ENCODE measurements at places on chromosomes 6 and 20.

DNA sequence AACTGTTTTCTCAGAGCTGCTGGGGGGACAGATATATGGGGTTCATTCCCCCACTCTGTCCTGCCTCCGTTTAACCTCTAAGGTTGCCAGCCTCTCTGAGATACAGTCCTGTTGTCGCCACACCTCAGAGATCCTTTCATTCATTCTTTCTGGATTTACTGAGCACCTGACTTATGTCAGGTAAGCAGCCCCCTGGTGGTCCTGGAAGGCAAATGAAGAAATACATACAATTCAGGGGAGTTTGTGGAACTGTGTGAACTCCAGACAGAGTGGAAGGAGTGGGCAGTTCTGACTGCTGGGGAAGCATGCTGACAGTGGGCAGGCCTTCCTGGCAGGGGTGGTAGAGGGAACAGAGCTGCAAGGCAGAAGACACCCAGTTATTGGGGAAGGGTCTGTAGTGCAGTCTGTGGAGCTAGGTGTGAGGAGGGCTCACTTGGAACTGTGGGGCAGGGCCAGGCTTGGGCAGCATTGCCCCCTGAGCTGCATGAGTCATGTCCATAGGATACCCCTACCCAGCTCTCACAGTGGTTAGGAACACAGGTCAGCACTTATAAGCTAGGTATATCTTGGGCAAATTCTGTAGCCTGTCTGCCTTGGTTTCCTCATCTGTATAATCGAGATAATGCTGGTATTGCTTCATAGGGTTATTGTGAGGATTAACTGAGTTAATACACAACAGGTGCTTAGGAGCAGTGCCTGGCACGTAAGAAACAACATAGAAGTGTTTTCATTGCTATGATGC is 12.8 kb upstream of the SGK2 start:
- DNase-seq: no peak

DNA sequence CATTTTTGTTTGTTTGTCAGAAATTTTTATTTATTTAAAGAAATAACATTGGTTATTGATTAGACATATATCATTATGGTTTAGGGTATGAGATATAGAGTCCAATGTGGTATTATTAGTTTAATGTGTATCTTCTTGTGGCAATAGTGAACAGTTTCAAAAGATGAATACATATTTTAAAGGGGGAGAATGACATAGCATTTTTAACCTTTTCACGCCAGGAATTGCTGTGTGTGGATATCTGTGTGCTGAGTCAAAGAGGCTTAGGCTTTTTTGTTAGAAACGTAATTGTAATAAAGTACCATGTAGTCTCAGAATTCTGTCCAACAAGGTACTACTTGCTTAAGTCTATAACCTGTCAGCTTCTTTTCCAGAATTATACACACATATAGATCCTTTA is 451.6 kb downstream of the ADGRB3 start:
- DNase-seq: no peak

DNA sequence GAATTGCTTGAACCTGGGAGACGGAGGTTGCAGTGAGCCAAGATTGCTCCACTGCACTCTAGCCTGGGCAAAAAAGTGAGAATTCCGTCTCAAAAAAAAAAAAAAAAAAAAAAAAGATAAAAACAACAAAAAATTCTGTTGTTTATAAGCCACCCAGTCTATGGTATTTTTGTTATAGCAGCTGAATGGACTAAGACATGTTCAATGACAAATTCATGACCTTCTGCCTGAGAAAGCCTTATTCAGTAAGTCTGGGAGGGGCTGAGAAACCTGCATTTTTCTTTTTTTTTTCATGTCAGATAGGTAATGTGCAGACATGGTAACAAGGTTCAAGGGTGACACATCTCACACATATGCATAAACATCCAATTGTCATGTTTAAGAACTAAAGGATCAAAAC is 40.4 kb upstream of the TRAF3IP2 start:
- no peak for DNase-seq

DNA sequence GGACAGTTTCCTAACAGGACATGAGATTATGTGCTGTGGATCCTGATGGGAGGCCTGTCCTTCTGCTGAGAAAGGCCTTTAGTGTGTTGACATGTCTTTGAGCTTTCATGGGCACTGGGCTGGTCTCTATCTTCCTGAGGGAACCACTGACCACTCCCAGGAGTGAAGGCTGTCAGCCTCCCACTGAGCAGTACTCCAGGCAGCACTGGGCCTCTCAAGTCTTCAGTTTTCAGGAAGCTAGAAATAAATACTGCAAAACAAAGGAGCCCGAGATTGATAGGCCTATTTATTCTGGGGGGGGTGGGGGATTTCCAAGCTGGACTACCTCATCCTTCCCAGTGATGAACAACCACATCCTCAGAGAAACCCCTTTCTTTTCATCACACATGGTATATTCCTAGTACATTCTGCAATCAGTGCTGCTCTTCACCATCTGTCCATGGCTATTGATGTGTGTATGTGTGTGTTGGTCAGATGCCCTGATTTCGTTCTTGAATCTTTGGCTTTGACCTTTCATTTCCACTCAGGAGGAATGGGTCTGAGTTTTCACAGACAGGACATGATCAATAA is 180.9 kb upstream of the SPTLC3 start:
- DNase-seq: no peak

GRCh38 chr20:5864873-5865587 is 85.3 kb downstream of the TRMT6 start:
- no peak for DNase-seq

- peak; percentile 61 for DNase-seq
These were observed at the start of gene SMIM26 for GRCh38 chr20:18566892-18567738. SMIM26 (plus strand) TSS chr20:18567432; CDS start chr20:18567479, 47 bp downstream.

- DNase-seq: peak; percentile 92
These were observed 9.4 kb upstream of the COL9A1 start for GRCh38 chr6:70312165-70312745.

DNA sequence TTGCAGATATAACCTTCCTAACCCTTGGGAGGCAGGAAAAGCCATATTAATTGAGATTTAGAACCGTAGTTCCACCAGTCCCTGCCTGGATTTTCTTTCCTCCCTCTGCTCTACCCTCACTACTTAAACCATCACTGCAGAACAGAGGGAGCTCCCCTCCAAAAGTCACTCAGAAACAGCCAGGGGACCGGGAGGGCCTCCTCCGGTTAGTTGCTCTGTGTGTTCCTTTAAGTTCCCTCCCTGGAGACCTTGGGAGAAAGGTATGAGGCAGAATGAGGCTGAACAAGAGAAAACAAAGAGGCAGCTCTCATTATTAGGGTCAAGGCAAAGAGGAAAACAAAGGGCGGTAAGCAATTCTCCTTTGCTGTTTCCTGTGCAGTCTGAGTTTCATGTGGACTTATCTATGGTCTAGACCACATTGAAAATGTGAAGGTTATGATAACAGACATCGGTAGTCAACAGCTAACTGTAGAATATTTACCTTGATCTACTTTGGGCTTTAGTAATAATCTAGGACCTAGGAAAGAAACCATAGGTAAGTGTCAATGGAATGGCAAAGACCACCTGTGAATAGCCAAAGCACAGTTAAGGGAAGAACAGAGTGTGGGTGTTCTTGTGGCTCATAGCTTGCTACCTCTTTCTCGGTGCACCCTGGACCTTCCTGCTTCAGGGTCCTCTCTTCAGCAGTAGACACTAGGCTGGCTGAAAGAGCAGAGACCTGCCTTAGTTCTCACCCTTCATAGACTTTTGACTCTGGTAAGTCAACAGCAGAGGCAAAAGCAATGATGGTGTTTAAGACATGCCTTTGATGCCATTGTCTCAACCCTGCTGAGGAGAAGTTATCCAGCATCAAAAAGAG is 250.9 kb upstream of the CITED2 start:
- DNase-seq: no peak

GRCh38 chr20:33602826-33603590 is 59.1 kb upstream of the C20orf144 start:
- DNase-seq: no peak

- no peak for DNase-seq
These were observed 561.3 kb upstream of the JAG1 start for GRCh38 chr20:11235058-11235457.
